SIG-M5 (cell line): ENCODE measurements at places on chromosomes 2 and 18.

DNA sequence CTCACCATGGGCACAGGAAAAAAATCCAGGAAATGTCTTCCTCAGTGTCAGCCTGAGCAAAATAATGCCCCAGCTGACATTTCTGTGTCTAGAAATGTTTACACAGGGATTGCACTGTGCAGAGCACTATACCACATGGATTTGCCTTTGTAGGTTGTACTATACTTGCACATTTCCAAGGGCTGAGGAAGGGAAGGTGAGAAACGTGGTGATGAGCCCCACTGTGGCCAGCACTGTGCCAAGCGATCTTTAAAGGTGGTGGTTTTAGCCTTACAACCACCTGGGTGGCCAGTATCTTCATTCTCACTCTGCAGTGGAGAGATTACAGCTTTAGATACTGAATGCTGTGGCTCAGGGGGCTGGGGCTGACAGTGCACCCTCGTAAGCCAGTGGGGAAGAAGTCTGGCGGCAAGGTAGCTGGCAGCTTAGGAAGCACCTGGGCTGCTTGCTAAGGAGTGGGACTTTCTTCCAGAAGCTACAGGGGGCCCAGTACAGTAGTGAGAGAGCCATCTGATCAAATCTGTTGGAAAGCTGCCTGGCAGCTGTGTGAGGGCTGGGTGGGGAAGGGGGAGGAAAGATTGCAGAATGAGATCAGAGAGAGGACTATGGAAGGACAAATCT, 81.4 kb upstream of the MSH2 start:
- no peak for DNase-seq

DNA sequence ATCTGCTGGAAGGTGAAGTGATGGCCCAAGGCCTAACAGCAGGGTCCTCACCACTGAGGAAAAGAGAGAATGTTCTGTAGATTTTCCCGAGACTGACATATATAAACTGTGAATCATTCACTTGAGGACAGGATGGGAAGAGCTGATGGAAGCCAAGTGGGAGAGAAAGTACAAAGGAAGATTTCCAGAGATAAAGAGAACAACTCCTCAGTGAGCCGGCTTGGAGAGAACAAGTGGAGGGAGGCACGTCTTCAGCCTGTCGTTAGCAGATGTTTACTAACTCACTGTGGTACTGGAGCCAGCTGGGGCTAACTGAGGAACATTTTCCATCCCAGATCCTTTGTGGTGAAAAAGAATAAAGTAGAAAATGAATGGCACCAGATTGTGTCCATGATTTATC, 552.9 kb upstream of the TNP1 start:
- no peak for DNase-seq

- no peak for DNase-seq
Observed at GRCh38 chr2:219567791-219568361, 3.5 kb downstream of the OBSL1 start.

GRCh38 chr2:100063459-100063953, 78.9 kb downstream of the AFF3 start:
- DNase-seq: no peak

- DNase-seq: no peak
Observed at GRCh38 chr2:201269764-201270163, 9.4 kb downstream of the CASP8 start.

GRCh38 chr18:78561757-78562510, 417.7 kb upstream of the SALL3 start:
- DNase-seq: no peak

GRCh38 chr2:102940684-102941083, 178.9 kb downstream of the TMEM182 start:
- no peak for DNase-seq

DNA sequence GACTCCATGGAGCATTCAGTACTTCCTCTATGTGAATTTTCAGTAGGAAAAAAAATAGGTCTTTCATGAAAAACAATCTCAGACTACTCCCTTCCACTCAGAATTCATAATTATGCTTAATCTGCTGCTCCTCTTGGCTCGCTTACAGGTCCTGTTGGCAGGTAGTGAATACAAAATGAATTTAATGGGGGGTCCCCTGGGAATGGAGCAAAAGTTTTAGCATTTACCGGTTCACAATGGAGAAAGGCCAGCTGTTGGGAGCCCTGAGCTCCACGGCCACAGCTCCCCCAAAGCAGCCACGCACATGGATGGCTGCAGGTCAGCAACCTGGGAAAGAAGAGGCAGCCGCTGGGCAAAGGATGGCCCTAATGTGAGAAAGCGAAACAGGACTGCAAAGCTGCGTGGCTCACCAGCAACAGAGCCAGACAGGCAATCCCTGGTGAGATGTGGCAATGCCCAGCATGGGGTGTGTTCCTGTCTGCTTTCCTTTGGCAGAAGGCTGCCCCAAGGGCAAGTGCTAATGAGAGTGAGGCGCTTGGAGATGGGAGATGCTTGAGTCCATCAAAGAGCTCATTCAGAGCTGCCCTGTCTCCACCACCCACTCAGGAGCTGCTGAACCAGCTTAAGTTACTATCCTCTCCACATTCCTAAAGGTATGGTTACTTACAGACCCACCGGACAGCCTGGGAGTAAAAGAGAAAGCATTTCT, 447.4 kb downstream of the EPHA4 start:
- DNase-seq: no peak

- no peak for DNase-seq
Observed at GRCh38 chr2:46275995-46276394, 21.2 kb upstream of the EPAS1 start.

DNA sequence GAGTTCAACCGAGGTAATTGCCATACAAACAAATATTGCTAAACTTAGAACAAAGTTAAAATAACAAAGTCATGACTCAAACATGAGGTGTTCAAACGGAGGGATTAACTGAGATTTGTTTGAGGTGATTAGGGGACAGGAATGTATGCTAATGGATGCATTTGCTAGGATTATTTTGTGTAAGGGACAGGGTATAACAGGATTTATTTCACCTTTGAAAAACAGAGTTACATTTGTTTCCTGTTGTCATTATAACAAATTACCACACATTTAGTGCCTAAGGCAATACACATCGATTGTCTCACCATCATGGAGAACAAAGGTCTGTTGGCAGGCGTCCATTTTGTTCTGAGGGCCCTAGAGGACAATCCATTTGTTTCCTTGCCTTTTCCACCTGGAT, 304.3 kb upstream of the CNTNAP5 start:
- DNase-seq: no peak

DNA sequence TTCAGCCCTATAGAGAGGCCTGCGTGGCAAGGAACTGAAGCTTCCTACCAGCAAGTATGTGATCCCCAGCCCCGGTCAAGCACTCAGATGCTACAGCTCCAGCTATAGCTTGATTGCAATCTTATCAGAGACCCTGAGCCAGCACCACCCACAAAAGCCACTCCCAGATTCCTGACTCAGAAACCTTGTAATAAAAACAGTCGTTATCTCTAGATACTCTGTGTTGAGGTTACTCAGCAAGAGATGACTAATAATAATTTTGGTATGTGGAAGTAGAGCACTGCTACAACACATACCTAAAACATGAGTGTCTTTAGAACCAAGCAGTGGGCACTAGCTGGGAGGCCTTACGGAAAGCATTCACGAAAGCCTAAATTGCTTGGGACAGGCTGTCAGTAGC, 216.9 kb downstream of the UXS1 start:
- DNase-seq: no peak

GRCh38 chr18:76275727-76276313, 219.2 kb downstream of the ZNF516 start:
- no peak for DNase-seq

DNA sequence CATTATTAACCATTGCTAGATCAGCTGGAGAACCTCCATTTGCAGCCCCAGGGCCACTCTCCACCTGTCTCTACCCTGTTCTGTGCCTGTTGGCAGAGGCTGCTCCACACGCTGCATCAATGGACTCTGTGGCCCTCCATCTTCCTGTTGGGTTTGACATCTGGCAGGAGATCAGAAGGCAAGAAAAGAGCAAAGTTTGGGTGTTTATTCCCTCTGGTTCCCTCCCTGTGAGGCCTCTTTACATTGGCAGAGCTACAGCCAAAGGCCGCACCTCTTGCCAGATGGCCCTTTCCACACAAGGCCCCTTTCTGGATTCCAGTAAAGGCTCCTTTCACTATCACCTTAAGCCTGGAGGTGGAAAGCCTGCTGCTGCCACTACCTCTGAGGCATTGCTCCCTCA, 110.9 kb upstream of the RND3 start:
- no peak for DNase-seq

GRCh38 chr18:48592540-48593171, 53.8 kb downstream of the CTIF start:
- no peak for DNase-seq

DNA sequence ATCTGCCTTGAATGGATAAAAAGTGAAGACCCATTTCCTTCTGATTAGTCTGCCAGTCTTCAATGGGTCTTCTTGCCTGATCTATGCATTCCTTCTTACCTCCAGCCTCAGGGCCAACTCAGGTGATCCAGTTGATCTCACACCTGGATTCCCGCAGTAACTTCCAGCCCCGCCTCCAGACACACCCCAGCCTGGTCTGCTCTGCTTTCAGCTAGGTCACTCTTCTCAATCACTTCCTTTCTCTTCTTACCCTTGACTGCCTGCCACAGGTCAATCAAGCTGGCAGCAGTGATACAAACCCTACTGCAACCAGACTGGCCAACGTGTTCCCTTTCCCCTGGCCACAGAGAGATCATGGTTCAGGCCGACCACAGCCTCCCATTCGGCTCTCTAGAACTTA, 263.6 kb downstream of the ZNF516 start:
- no peak for DNase-seq

DNA sequence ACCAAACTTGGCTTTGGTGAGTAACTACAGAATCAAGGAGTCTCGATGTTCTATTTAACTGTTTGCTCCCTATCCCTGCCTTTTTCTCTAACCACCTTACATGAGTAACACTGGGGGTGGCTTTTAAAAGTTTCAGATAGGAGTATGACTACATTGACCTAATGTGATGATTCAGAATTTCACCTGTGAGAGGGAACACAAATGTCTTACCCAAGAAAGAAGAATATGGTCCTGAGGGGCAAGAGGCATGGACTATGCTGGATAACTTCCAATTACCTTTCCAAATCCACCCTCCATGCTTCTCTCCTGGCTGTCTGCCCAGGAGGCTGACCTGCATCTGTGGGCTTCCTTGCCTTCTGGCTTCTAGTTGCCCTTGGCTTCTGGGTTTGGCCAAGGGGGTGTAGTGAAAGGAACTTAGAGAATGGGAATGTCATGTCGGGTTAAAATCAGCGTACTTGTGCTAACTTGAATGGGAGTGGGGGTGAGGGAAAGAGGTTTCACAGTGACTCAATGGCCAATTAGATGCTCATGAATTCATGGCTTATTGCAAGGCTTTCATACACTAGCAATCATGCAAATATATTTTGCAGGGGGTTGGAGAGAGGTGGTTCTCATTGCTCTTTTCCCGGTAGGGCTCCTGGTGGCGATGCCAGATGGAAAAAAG, 5.3 kb upstream of the IL36G start:
- DNase-seq: no peak

DNA sequence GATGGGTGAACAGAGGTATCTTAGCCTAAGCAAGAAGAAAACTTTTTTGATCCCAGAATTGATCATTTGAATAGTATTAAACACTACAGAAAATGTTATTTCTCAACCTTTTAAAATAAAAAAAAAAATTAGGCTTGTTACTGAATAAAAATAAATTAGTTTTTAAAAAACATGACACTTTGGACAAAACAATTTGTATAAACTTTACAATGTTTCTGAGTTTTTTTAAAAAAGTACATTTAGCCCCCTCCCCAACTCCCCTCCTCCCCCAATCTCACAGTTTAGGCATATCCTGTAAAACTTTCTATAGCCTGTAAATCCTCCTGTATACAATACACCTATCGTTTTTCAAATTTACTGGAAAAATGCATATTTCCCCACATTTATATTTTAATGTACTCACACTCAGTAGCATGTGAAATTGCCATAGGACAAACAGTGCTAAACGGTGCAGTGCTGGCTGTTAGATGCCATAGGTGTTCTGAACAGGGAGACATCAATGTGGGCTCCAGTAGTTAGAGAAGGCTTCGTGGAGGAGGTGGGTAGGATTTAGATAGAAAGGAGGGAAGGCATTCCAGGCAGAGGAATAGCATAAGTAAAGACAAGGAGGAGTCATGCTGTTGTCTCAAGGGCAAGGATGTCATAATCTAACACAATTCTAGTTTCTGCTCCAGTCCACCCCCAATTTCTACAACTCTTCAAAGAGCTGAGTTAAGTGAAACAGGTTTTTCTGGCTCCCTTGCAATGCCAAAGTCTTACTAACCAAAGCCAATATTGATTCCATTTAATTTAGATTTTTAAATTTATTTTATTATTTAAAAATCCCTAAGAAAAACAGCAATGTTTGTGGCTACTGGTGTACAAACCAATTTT, 50.9 kb downstream of the SP3 start:
- DNase-seq: no peak

GRCh38 chr2:128442891-128443302, 124.2 kb upstream of the HS6ST1 start:
- DNase-seq: no peak

- no peak for DNase-seq
Observed at GRCh38 chr2:43950383-43951008, 45.3 kb downstream of the LRPPRC start.

GRCh38 chr2:152473151-152473857, 138.3 kb downstream of the FMNL2 start:
- DNase-seq: no peak

GRCh38 chr18:44181951-44182747, 498.5 kb upstream of the SETBP1 start:
- DNase-seq: no peak

GRCh38 chr2:609881-610280, 67.3 kb downstream of the TMEM18 start:
- DNase-seq: no peak

GRCh38 chr2:71992036-71992435, 155.6 kb downstream of the CYP26B1 start:
- DNase-seq: no peak

- no peak for DNase-seq
Observed at GRCh38 chr2:196466581-196466980, 172.9 kb upstream of the CCDC150 start.

DNA sequence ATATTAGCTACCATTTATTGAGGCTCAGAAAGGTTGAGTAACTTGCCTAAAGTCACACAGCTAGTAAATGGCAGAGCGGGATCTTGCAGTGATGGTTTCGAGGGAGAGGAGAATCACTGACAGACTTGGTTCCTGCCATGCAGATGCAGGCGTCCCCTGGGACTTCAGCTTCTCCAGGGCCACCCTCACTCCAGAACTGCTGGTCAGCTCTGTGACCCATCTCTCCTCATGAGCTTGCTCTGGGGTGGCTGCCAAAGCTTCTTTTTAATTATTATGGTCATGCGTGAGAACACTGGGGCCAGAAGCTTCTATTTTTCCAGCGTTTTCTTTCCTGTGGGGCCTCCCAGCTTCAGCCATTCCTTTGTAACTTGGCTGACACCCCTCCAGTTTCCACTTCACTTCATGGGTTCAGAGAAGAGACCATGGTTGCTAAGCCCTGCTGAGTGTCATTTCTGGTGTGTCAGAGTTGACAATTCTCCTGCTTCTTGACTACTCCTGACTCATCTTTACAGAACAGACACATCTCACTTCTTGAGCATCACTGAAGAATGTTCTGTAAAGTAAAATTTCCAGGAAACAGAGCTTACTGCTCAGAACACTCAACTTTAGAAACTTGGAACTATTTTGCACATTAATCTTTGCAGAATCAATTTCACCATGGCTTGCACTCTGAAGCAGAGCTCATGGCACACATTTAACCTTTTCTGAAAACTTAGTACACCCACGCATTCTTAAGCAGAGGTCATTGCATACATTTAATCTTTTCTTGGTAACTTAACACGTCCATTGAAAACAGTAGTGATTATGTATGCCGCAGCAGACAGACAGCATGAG, 70.4 kb downstream of the IL1R2 start:
- DNase-seq: no peak
